Mesendoderm (in vitro differentiated cells): ENCODE measurements at places on chromosomes 12 and 14.

GRCh38 chr14:30748343-30748742, 126.0 kb upstream of the COCH start:
- DNase-seq: no peak

DNA sequence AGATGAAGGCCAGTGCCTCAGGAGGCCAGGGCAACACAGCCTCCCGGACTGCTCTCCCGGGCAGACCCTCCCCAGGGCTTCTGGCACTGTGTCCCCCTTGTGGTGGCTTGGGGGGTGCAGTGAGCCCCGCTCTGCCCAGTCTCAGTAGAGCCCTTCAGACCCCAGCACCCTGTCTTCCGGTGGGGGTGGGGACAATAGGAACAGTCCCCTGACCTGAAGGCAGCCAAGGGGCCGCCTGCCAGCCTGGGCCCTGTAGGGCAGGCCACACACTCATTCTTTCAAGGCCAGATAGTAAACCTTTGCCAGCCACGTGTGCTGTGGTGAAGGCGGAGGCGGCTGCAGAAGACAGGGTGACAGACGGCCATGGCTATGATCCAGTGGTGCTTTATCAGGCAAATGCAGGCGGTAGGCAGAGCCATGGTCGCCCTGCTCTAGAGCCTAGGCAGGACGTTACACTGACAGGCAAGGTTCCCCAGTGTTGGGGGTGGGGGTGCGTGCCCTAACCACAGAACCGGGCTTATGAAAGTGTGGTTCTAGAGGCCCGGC, 15.0 kb downstream of the ZFYVE21 start:
- DNase-seq: no peak

DNA sequence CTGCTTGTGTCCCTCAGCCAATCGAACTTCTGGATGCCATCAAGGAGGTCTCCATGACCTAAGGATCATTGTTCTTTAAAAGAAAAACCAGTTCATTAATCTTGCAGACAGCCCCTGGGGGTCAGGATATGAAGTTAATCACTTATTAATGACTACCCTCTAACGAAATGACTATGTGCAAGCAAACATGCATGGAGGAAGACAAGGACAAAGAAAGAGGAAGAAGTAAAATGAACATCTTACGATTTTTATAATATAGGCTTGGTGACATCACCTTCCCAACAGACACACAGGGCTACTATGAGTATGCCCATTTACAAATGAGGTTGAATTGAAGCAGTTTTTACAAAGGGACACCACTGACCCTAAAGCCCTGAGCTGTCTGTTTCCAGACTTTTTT, 111.1 kb upstream of the AMIGO2 start:
- no peak for DNase-seq

DNA sequence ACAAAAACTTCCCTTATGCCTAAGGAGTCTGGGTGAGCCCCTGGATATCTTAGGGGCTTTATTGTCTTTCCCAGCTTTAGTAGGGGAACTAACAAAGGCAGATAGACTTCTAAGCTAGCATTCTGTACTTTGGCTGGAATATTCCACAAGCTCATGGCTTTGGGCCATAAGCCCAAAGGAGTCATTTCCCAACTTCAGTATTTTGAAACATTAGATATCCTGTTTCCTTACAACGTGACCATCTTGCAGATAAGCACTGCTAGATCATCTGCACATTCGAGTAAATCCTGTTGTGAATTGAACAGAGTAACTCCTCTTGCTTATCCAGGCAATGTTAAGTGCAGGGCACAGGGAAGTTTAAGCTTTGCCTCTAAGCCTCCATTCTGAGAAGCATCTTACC, 70.6 kb upstream of the ACTN1 start:
- DNase-seq: no peak

- DNase-seq: no peak
Measured at GRCh38 chr14:71444030-71444822, 488.0 kb upstream of the RGS6 start.

DNA sequence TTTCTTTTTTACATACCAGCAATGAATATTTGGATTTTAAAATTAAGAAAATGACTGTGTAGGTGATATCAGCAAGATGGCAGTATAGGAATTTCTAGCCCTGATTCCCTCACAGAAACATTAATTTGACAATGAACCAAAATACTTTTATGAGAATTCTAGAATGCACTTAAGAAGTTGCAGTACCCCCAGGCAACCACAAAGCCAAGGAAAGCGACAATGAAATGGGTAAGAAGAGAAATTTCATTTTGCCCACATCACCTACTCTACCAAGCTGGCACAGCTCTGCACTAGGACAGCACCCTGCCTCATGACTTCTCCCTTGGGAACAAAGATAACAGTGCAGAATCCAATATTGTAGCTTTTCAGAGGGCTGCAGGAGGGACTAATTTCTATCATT, 6.6 kb downstream of the OR9K2 start:
- peak; percentile 1 for DNase-seq

- DNase-seq: no peak
Measured at GRCh38 chr14:88026890-88027289, 22.0 kb downstream of the GPR65 start.

DNA sequence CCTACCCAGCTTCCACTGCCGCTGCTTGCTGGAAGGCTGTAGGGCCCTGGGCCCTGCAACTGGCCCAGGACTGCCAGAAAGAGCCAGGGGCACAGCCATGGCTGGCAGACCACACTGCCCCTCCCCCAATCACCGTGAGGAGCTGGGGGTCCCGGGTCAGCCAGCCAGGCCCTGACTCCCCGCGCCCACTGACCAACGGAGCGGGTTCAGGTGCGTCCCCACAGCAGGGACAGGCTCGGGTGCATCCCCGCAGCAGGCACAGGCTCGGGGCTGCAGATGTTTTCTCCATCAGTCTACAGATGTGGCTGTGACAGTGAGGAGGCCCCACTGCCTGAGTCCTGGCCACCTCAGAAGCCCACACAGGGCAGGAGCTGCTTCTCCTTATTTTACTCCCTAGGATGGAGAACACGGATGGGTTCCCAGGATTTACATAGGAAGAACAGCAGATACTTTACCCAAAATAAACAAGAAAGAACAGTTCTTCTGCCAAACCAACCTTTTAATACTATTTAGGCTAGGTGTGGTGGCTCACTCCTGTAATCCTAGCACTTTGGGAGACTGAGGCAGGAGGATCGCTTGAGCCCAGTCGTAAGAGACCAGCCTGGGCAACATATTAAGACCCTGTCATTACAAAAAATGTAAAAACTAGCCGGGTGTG, 61.1 kb downstream of the TESC start:
- DNase-seq: no peak

DNA sequence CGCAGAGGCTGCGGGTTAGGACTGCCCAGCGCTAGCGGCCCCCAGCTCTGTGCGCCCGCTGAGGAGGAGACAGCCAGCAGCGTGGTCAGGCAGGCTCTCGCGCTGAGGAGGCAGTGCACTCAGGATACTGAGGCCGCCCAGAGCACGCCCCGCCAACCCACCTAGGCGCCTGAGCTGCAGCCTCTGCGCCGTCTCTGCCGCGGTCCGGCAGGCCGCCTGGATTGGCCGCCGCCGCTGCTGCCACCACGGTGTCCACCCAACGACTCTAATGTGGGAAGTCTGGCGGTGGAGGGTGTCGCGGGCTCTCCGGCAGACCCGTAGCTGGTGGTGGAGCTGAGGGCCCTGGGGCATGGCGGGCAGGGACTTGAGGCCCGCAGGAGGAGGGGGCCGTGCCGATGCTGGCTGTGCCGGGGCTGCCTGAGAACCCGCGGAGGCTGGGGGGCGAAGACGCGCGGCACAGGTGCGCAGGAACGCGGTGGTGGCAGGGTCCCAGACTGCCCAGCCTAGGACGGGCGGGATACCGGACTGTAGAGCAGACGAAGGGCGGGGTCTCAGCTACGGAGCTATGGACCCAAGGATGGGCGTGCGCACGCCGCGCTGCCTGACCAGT, 69.9 kb downstream of the ASCL4 start:
- DNase-seq: peak; percentile 34

DNA sequence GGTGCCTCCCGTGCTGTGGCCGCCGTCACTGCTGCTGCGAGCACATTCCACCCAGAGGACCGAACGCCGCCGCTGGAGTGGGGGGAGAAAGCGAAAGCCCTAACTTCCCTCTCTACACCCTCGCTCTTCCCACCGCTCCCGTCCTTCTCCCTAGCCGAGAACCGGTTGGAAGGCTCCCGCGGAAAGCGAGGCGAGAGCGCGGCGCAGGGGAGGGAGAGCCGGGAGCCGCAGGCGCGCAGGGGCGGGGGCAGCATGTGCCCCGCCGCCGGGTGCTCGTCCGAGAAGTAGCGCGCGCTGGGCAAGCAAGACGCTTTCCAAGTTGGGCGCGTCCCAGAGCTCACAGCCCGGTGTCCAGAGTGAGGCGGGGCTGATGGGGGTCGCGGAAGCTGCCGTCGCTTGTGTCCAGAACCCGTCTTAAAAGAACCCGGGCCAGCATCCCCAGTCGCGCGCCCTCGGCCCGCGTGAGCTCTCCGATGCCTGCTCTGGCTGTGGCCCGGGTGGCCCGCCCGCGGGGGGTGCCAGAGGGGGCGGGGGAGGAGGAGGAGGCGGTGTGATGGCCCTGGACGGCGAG, at the start of gene TRHDE:
Gene TRHDE, plus strand, starts transcription at position 280 of the 571 bp plus-strand sequence. Its CDS starts 274 bp downstream, at position 554.
- peak; percentile 76 for DNase-seq

GRCh38 chr14:105627701-105628100, 101.3 kb downstream of the TMEM121 start:
- DNase-seq: no peak

DNA sequence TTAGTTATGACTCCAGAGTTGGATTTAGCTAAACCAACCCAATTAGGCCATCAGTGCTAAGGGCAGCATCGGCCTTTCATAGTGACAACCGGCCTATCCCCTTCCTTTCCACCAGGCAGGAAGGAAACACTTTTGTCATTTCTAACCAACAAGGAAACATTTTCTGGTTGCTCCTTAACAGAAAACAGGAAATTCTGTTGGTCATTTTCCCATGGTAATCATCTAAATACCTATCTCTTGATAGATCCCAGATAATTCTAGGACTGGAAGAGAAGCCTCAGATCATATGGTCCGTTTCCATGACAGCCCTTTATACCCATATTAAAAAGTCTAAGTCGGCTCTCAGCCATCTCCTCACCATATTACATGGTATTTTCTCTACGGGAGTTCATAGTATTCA, 79.2 kb upstream of the USP44 start:
- no peak for DNase-seq

DNA sequence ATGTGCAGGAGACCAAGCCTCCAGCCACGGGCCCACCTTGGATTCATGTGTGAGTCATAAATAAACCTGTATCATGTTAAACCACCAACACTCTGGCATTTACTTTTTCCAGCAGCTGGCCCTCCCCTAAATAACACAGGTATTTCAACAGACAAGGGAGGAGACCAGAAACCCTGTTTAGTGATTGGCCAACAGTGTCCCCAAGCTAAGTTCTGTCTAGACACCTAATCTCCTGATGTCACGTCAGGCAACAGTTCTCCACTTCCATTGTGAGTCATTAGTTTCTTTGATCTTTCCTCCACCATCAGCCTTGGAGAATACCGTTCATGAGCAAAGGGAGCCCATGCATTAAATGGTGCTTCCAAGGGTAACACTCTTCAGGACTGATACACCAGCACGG, 196.9 kb downstream of the TMEM132C start:
- peak; percentile 25 for DNase-seq

- no peak for DNase-seq
Measured at GRCh38 chr14:54813081-54813480, 89.5 kb downstream of the GCH1 start.

GRCh38 chr14:21308132-21308478, 28.2 kb downstream of the RPGRIP1 start:
- DNase-seq: no peak

GRCh38 chr14:102584871-102585869, 7.3 kb upstream of the RCOR1 start:
- DNase-seq: peak; percentile 97

DNA sequence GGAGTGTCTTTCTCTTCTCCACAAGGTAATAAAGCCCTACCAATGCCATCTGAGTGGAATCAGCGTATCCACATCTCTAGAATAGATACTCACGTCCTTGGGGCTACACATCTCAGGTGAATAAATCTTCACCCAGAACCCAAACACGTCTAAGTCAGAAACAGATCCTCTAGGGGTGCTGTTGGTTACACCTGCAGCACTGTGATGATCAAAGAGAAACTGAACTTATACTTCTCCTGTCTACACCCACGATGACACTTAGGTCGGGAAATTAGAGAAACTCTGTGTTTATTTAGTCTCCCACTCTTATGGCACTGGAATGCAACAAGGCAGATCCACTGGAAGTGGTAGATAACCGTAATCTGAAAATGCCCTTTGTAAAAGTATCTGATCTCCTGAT, 46.2 kb downstream of the WIF1 start:
- peak; percentile 8 for DNase-seq

DNA sequence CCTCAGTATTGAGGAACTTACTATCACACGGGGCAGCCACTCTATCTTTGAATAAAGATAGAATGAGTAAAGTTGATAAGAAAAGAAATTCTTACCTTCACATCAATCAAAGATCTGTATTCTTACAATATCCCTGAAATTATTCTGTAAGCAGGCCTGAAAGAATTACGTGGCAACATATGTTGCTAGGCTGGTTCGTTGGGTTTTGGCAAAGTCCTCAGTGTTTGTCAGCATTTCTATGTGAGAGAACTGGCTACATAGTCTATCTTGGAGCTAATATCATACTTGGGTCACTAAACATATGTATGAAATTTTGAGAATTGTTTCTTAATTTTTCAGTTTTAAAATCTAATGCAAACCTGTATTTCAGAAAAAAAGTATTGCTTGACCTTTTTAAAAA, 412.2 kb upstream of the GARIN6 start:
- DNase-seq: no peak

DNA sequence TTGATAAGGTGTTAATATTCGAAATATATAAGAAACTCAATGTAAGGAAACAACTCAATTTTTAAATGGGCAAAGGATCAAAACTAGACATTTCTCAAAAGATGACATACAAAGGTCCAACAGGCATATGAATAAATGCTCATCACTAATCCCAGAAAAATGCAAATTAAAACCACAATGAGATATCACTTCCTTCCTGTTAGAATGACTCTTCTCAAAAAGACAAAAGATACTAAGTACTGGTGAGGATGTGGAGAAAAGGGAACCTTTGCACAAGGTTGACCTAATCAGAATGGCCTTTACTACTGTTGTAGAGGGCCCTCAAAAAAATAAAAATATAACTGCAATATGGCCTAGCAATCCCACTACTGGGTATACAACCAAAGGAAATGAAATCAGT, 383.4 kb downstream of the KCNH5 start:
- no peak for DNase-seq

- DNase-seq: peak; percentile 31
Measured at GRCh38 chr12:122021193-122021821, 377 bp upstream of the BCL7A start.

GRCh38 chr12:17818931-17819330, 271.1 kb downstream of the RERGL start:
- peak; percentile 11 for DNase-seq

GRCh38 chr12:10454531-10454930, 1.4 kb upstream of the KLRC1 start:
- DNase-seq: no peak

DNA sequence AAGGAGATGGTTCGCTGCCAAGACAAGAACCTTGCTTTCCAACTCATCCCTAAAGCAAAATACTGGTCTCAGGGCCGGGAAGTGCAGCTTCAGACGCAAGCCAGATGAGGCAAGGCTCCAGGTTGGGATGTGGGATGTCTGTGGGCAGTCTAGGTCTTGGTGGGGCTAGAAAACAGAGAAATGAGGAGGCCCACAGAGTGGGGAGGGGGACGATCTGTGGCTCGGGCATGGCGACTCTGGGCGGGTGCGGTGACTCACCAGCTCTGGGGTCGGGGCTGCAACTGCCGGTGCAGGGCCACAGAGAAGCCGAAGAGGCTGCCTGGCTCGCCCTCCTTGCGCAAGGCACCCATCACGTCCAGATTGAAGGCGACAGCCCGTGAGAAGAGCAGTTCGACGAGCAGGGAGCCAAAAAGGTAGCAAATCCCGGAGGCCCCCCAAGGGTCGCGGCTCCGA, 459 bp downstream of the ITGA7 start:
- DNase-seq: peak; percentile 60
